ENCODE measurements at places on chromosomes 3 and 15.
A peak's percentile ranks its signal among the peaks of the same experiment; 100 is the strongest.

DNA sequence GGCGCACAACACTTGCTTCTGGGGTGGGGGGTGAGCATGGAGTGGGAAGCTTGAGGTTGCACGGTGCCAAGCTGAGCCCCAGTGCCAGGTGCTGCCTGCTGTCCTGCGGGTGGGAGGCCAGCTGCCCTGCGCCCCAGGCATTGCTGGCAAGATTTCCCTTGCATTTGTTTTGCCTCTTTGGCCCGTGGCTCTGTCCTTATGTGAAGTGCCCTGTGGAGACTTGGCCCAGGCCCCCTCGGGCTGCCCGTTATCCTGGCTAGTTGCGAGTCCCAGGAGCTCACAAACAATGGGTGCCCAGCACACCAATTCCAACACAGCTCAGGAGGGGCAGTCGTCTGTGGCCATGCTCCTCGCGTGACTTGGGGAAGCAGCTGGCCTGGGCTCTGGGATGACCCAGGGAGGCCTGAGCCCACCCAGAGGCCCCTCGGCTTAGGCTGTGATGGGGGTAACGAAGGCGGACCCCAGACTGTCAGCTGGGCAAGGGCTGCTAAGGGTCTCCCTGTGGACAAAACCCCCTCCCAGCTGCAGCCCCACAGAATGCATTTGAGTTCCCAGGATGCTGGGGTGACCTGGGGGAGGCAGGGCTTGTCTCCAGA lies 5.9 kb downstream of the C3orf22 start:
- no peak for DNase-seq

GRCh38 chr3:66233033-66233432 lies 12.2 kb downstream of the SLC25A26 start:
- no peak for DNase-seq

- no peak for DNase-seq
These were observed 785 bp downstream of the MFSD1 start for GRCh38 chr3:158802409-158803268.

GRCh38 chr15:57640930-57641682 lies 49.4 kb downstream of the MYZAP start:
- DNase-seq = no peak

GRCh38 chr3:115828401-115828800 lies 205.1 kb downstream of the GAP43 start:
- no peak for DNase-seq

- no peak for DNase-seq
These were observed 805.8 kb downstream of the PLOD2 start for GRCh38 chr3:145355206-145355605.

DNA sequence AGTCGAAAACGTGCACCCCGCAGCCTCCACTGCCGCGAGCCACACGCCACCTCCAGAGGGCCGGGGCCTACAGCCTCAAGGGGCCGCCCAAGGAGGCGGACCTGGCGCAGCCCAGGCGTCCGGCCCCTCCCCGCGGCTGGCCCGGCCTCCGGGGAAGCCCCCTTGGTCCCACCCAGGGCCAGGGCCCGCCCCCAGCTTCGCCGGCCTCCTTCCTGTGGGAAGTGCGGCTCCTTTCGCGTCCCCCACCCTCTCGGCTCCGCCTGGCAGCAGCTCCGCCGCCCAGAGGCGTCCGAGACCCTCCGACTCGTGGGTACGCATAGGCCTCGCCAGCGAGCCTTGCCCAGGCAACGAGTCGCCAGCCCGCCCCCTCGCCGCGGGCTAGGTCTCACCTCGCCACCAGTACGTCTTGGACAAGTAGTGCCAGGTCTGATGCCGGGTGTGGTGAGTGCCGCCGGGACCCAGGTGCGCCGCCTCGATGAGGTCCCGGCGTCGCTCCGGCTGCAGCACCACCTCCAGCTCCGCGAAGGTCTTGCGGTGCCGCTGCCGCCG lies 642 bp downstream of the ZBTB11 start:
- DNase-seq = peak; percentile 92

GRCh38 chr15:39574427-39574826 lies 6.5 kb upstream of the THBS1 start:
- no peak for DNase-seq

- DNase-seq = no peak
These were observed 194.0 kb downstream of the TNIK start for GRCh38 chr3:171266034-171266739.

DNA sequence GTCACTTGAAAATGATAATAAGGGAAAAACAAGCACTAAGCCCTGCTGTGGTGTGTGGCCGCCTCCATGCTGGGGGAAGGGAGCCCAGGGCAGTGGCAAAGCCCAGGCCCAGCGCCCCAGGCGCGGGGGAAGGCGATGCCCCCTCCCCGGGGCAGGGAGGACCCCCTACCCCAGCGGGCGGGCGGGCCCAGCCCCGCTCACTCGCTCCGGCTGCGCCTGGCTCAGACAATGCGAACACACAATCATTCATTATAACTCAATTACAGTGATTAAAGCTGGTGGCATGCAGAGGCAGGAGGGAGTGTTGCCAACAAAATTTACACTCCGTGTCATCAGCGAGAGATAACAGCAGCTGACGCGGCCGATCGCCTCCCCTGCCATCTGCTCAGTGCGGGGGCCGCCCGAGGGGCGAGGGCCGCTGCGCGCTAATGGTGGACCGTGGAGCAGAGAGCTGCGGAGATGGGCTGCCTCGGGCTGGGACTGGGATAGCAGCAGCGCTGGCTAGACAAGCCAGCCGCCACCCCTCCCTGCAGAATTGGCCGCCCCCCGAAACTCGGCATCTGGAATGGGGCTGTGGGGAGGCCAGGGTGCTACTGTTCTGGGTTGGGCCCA lies 64.1 kb downstream of the TLE3 start:
- DNase-seq = no peak

Data from stimulated activated CD8-positive, alpha-beta memory T cell treated with anti-CD3 and anti-CD28 coated beads, Interleukin-15, amount 100 ng/mL, for 24 hours (primary cell).